ENCODE measurements at places on chromosomes 4 and X.

DNA sequence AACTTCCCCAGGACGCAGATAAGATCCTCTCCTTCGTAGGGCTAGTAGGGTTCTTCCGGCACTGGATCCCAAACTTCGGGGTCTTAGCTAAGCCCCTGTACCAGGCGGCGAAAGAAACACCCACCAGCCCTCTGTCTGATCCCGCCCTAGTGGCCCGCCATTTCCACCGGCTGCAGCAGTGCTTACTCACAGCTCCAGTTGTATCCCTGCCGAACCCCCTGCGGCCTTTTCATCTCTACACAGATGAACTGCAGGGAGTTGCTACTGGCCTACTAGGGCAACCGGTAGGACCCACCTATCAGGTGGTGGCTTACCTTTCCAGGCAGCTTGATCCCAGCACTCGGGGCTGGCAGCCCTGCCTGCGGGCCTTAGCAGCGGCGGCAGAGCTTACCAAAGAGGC is 961.2 kb downstream of the RPA4 start:
- no peaks in the 10 kb centered on the region for H3K4me1 ChIP-seq
- no peak for DNase-seq
- H3K27ac ChIP-seq, result no peak overlapping the region

DNA sequence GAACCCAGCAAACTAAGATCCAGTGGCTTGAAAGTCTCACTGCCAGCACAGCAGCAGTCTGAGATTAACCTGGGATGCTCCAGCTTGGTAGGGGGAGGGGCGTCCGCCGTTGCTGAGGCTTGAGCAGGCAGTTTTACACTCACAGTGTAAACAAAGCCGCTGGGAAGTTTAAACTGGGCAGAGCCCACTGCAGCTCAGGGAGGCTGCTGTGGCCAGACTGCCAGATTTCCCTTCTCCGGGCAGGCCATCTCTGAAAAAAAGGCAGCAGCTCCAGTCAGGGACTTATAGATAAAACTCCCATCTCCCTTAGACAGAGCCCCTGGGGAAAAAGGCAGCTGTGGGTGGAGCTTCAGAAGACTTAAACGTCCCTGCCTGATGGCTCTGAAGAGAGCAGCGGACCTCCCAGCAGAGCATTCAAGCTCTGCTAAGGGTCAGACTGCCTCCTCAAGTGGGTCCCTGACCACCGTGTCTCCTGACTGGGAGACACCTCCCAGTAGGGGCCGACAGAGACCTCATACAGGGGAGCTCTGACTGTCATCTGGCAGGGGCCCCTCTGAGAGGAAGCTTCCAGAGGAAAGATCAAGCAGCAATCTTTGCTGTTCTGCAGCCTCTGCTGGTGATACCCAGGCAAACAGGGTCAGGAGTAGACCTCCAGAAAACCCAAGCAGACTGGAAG is 45.1 kb upstream of the CDX4 start:
- no peak for DNase-seq
- H3K36me3 ChIP-seq, result no peaks in the 10 kb centered on the region
- no peak overlapping the region for H3K4me3 ChIP-seq
- H3K4me1 ChIP-seq, result no peaks in the 10 kb centered on the region
- no peaks in the 10 kb centered on the region for H3K27me3 ChIP-seq

DNA sequence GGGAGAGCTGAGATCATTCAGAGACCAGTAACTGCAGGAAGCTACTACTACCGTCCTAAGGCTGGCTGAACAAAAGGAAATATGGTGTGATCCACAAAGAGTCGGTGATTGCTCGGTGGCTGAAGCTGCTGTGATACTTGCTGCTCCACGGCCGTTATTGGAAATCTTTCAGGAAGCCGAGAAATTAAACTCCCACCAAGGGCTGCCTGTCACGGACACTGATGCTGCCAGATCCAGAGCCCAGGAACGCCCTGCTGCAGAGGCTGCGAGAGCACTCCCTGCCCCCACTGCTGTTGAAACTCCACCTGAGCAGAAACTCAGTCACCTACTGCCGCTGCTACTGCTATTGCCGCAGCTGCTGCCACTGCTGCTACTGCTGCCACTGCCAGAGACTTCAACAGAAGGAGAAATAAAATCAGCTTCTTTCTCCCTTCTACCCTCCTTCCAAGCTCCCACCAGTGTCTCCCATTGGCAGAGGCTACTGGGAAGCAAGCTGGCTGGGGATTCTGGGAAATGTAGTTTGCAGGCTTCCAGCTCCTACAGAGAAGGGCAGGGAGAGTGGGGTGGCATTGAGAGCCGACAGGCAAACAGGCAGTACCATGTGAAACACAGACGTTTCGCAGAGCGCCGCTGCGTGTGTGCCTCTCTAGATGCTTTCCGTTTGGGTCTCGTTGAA is 126.0 kb upstream of the ENPP6 start:
- H3K4me1 ChIP-seq, result peaks cover 20% of the 10 kb centered on the region
- H3K36me3 ChIP-seq, result peaks cover 2% of the 10 kb centered on the region
- H3K27ac ChIP-seq, result peak overlapping the region; percentile 72
- DNase-seq, result peak; percentile 69
- H3K27me3 ChIP-seq, result peaks cover 7% of the 10 kb centered on the region

- no peaks in the 10 kb centered on the region for H3K36me3 ChIP-seq
- peaks cover 26% of the 10 kb centered on the region for H3K4me1 ChIP-seq
- no peak overlapping the region for H3K4me3 ChIP-seq
- DNase-seq, result no peak
- peaks cover 35% of the 10 kb centered on the region for H3K27me3 ChIP-seq
Measured at GRCh38 chr4:8195841-8196458, 3.1 kb upstream of the SH3TC1 start.
